ENCODE measurements at places on chromosomes 2 and 18.

DNA sequence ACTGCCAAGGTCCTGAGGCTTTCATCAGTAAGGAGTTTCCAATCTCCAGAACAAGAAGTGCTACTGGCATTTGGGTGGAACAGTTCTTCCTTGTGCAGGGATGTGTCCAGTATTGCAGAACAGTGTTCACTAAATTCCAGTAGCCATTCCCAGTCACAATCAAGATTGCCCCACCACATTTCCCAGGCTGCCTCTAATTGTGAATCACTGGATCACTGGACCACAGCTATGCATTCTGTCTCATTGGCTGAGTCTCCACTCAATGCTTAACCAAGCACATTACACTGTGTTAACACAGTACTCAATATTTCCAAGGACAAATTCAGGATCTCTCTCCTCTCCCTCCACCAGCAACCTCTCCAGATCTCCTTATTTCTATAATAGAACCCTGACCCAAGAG, 160.2 kb upstream of the CCDC150 start:
- DNase-seq: no peak

DNA sequence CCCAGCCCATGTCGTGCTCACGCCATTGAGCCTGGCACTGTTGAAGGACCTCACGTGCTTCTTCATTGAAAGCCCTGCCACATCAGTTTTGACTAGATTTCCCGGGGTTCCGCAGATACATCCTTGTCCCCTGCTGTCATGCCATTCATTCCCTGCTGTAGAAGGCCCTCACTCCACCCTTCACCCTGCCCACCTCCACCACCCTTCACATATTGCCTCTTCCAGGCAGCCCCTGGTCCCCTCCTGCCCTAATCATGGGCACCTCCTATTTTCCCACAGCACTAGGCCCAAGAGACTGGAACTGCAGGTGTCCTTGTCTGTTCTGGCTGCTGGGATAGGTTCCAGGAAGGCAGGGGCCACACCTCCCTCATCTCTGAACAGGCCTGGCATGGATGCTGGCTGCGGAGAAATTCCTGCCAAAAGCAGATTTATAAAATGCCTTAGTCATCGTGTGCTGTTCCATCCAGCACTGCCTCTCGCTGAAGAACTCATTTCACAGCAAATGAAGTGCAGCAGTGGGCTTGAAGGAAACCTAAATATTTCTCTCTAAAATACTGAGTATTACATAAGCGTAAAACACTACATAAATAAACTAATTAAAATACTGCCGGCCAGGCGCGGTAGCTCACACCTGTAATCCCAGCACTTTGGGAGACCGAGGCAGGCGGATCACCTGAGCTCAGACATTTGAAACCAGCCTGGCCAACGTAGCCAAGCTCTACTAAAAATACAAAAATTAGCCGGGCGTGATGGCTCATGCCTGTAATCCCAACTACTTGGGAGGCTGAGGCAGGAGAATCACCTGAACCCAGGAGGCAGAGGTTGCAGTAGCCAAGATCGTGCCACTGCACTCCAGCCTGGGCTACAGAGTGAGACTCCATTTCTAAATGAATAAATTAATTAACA, 38.4 kb downstream of the EIF4E2 start:
- no peak for DNase-seq

DNA sequence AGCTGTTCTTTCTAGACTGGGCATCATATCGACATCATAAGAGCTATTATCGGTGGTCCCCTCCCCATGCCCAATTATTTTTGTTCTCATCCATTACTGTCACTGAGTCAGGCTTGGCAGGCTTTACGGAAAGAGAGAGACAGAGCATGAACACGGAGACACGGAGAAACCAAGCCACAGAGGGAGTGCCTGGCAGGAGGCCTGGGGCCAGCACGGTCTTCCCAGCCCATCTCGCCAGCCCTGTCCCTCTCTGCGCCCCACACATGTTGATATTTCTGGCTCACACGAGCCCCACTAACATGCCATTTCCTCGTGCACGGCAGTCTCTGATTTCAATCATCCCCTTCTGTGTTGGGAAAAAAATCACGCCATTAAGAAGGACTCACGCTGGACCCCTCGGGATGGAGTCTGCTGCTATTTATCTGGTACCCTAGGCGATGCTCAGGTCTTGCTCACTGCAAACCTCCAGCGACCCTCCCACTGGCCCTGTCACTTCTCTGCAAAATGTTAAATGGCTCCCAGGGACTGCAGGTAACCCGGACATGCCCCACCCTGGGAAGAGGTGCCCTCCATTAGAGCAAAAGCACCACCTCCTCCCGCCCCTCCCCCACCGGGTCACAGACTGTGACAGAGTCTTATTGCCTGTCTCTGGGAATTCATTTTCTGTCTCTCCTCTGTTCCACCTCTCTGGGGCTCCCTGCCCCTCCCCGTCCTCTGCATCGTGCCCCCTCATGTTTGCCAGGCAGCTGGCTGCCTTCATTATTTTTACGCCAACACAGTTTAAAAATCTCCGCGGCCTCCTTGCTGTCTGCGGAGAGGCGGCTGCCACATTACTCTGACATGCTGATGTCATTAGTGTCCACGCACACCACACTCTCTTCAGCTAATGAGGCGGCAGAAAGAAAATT, 40.1 kb upstream of the GBX2 start:
- DNase-seq: no peak

DNA sequence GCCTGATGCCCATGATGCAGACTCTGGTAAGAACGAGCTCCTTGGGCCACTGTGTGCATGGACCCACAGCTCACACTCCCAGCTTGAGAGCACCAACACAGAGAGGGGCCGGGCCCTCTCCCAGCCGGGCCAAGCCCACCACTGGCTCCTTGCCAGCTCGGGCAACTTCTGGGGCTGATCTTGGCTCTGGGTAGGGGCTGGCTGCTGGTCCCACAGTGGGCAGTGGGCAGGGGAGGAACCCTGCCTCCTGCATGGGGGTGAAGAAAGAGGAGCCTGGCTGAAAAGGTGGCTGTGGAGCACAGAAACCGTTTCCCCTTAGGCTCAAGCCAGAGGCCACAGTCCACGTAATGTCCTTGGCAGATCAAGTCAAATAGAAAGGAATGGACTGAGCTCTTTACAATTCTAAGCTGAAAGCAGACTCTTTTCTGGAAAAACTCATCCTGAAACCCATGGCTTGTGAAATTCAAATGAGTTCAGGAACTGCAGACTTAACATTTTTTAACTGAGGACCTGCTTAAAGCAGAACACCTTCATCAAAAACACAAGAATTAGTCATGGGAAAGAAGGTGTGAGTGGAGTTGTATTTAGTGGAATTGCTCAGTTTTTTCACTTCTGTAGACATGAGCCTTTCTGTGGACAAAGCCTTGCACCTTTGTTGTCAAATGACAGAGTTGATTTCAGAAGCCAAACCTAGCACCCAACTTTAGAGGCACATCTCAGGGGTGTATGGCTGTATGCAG, 104.9 kb downstream of the STPG4 start:
- no peak for DNase-seq

- DNase-seq: no peak
Observed at GRCh38 chr2:165197346-165197745, 6.5 kb downstream of the SCN3A start.

Data from GM06990 (cell line).